ENCODE measurements at places on chromosomes 1 and 21. TPM values are rescaled to one million over a fixed set of nuclear protein-coding genes. Genes with fewer than 3 reads are reported as not detected.

OR2T2 gene
- total RNA-seq: not detected

KRTAP15-1 gene
- total RNA-seq: not detected

DNA sequence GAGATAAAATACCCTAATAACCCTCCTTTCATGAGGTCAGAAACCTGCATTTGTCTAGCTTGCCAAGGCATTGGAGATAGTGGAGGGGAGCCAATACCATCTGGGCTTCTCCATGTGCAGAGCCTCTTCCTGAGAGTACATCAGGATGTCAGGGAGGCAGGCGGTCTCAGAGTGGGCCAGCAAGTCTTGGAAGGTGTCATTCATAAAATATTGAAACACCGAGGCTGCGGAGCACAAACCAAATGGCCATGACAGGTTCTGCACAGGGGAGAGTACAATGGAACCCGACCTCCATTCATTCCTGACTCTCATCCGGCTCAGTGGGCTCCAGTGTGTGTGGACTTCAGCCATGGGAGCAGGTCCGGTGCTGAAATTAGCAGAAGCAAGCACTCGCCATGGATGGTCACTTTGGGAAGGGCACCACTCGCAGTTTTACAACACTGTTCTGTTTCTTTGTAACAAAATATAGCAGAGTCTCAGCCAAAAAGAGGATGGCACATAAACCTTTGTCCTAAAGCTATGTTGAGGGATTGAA is 446.6 kb downstream of the SIPA1L2 start:
- DNase-seq: no peak

GRCh38 chr1:220045356-220046051 is 801 bp downstream of the EPRS1 start:
- DNase-seq: peak; percentile 53

- DNase-seq: no peak
Observed at GRCh38 chr1:41632781-41633575, 148.5 kb upstream of the EDN2 start.

DNA sequence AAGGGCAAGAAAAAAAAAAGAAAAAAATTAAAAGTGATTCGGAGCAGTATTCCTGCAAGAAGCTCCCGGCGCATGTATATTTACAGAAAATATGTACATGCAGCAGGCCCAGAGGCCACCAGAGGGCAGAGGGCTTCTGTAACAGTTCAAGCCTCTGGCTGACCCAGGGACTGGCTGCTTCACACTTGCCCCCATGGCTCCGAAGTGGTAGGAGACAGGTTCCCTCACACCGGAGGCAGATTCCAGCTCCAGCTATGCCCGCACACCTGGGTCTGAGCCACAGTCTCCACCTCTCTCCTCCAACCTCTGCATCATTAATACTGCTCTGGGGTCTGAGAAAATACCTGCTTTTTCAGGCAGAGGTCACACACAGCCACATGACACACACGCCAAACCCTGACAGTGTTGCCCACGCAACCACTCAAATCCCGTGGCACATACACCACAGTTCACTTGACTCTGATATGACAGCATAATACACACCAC is 2.2 kb upstream of the ARHGAP30 start:
- DNase-seq: peak; percentile 72

GRCh38 chr1:43340559-43340958 is 2.9 kb downstream of the MPL start:
- no peak for DNase-seq

DNA sequence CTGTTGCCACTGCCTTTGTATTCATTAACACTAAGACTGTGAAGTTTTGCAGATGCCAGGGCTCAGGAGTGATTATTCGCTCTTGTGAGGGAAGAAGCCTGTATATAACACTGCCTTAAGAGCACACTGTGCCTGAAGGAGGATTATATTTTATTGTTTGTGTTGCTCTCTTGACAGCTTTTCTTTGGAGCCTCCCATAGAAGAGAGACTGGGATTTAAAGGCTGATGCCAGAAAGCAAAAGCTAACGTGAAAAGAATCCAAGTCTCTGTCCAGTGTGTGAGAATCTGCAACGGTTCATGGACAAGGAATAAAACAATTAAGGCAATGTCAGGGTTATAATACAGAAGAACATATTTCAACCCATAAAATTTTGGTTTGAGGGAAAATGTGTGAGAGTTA is 316.8 kb downstream of the NFIA start:
- no peak for DNase-seq

DNA sequence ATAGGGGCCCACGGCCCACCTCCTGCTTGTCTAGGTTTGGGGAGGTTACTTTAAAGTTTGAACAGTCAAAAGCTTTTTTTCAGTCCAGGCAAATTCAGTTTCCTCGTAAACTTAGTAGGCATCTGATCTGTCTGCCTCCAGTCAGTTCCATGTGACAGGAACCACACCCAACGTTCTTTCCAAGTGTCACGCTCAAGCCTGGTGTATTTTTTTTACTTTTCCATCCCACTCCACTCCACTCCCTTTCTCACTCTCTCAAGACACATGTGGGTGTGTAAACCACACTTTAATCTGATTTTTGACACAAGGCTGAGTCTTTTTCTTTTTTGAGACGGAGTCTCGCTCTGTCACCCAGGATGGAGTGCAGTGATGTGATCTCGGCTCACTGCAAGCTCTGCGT is 60.3 kb upstream of the GPR153 start:
- no peak for DNase-seq

DNA sequence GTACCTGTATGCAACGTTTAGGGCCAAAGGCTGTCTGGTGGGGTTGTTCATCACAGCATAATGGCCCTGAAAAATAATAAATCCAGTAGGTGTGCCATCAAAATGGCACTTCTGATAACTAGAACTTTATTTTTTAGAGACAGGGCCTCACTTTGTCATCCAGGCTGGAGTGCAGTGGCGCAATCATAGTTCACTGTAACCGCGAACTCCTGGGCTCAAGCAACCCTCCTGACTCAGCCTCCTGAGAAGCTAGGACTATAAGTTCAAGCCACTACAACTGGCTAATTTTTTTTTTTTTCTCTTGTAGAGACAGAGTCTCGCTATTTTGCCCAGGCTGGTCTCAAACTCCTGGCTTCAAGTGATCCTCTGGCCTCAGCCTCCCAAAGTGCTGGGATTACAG is 4.7 kb downstream of the SNAPIN start:
- DNase-seq: no peak

GRCh38 chr1:168082008-168082876 is 54.5 kb downstream of the GPR161 start:
- DNase-seq: peak; percentile 83
